ENCODE measurements at places on chromosomes 7 and 10.
A peak's percentile ranks its signal among the peaks of the same experiment; 100 is the strongest.

DNA sequence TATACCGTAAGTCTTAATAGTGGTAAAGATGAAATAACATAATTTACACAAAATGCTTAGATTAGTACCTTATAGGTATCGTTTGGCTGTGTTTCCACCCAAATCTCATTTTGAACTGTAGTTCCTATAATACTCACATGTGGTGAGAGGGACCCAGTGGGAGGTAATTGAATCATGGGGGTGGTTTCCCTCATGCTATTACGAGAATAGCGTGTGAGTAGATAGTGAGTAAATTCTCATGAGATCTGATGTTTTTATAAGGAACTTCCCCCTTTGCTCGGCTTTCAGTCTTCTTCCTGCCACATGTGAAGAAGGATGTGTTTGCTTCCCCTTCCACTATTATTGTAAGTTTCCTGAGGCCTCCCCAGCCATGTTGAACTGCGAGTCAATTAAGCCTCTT lies 426.3 kb upstream of the POT1 start:
- DNase-seq = no peak
- H3K4me3 ChIP-seq = no peak overlapping the region
- H3K27me3 ChIP-seq = no peaks in the 10 kb centered on the region
- no peaks in the 10 kb centered on the region for H3K4me1 ChIP-seq
- H3K27ac ChIP-seq = no peak overlapping the region

- no peak for DNase-seq
- no peak overlapping the region for H3K27ac ChIP-seq
- H3K4me1 ChIP-seq = no peaks in the 10 kb centered on the region
- no peaks in the 10 kb centered on the region for H3K36me3 ChIP-seq
- no peaks in the 10 kb centered on the region for H3K27me3 ChIP-seq
Observed at GRCh38 chr10:94645285-94645684, 38.2 kb upstream of the CYP2C18 start.

DNA sequence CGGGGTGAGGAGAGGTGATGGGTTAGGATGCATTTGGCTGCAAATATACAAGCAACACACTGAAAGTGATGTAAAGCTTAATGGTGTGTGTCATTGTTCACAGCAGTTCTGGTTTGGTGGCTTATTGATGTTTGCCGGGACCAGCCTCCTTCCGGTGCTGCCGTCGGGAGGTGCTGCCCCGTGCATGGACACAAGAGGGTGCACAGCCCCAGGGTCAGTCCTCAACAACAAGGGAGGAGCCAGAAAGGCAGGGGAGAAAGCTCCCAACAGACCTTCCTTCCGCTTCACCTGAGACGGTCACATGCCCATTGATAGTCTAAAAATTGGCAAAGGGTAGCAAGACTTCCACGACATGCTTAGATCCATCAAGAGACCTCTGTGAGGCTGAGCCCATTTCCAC lies 9.5 kb downstream of the RNF32 start:
- no peaks in the 10 kb centered on the region for H3K36me3 ChIP-seq
- no peak overlapping the region for H3K4me3 ChIP-seq
- DNase-seq = no peak
- H3K27ac ChIP-seq = no peak overlapping the region
- no peaks in the 10 kb centered on the region for H3K27me3 ChIP-seq

DNA sequence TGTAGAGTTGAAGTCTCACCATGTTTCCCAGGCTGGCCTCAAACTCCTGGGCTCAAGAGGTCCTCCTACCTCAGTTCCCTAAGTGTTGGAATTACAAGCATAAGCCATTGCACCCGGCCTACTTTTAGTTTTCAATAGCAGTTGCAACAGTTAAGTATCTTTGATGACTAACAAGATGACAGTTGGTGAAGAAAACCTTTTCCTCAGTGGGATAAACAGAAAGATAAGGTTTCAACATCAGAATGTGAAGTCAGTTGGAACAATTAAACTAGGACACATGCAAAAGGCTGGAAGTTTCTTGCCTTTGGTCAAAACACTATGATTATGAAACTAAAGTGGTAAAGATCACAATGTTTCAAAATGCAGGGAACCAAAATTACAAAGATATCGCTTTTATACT lies 169.2 kb downstream of the ZNF438 start:
- H3K4me1 ChIP-seq = no peaks in the 10 kb centered on the region
- no peaks in the 10 kb centered on the region for H3K36me3 ChIP-seq
- no peak overlapping the region for H3K27ac ChIP-seq
- DNase-seq = no peak
- H3K27me3 ChIP-seq = no peaks in the 10 kb centered on the region
- no peak overlapping the region for H3K4me3 ChIP-seq

GRCh38 chr10:131875501-131875900 lies 25.3 kb upstream of the PPP2R2D start:
- no peaks in the 10 kb centered on the region for H3K4me1 ChIP-seq
- no peaks in the 10 kb centered on the region for H3K36me3 ChIP-seq
- no peak for DNase-seq
- peaks cover 77% of the 10 kb centered on the region for H3K27me3 ChIP-seq

DNA sequence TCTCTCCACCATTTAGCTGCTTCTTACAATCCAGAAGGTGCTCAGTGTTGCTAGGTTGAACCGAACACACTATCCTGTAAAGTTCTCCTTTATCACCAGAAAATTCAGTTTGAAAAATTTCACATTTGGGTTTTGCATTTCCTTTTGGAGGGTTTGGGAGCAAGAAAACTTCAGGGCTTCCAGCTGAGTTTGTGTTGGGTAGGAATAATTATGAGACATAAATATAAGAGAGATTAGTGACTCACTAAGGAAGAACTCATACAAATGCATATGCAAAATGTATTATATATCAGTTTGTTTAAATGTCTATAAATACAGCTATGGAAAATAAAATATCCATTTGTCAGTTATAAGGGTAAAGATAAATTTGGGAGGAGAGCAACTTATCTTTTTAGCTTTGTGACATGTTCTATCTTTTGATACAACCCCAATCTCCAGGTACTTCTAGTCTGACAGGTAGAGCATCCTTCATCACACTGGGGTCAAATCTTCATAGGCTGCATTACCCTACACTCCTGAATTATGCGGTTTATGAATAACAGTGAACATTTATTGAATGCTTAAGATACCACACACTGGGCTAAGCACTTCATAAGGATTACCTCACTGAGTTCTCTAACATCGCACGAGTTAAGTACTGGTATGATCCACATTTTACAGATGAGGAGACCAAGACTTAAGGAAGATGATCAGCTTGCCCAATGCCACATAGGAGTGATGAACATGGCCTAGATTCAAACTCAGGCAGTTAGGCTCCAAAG lies 304.4 kb downstream of the SORCS1 start:
- peaks cover 8% of the 10 kb centered on the region for H3K4me1 ChIP-seq
- H3K27ac ChIP-seq = no peak overlapping the region
- H3K4me3 ChIP-seq = no peak overlapping the region
- no peaks in the 10 kb centered on the region for H3K36me3 ChIP-seq
- no peaks in the 10 kb centered on the region for H3K27me3 ChIP-seq

GRCh38 chr7:98910427-98910826 lies 32.1 kb downstream of the TRRAP start:
- peaks cover 21% of the 10 kb centered on the region for H3K36me3 ChIP-seq
- H3K4me3 ChIP-seq = no peak overlapping the region
- no peaks in the 10 kb centered on the region for H3K4me1 ChIP-seq
- no peaks in the 10 kb centered on the region for H3K27me3 ChIP-seq
- H3K27ac ChIP-seq = no peak overlapping the region
- no peak for DNase-seq

- H3K27ac ChIP-seq = no peak overlapping the region
- no peaks in the 10 kb centered on the region for H3K36me3 ChIP-seq
- no peak for DNase-seq
- H3K4me3 ChIP-seq = no peak overlapping the region
- peaks cover 66% of the 10 kb centered on the region for H3K27me3 ChIP-seq
- H3K4me1 ChIP-seq = no peaks in the 10 kb centered on the region
Observed at GRCh38 chr7:155449869-155450557, 7.9 kb upstream of the EN2 start.

- no peaks in the 10 kb centered on the region for H3K4me1 ChIP-seq
- DNase-seq = no peak
- no peaks in the 10 kb centered on the region for H3K36me3 ChIP-seq
- H3K27me3 ChIP-seq = no peaks in the 10 kb centered on the region
- H3K27ac ChIP-seq = no peak overlapping the region
Observed at GRCh38 chr7:146424084-146424483, 307.5 kb downstream of the CNTNAP2 start.

DNA sequence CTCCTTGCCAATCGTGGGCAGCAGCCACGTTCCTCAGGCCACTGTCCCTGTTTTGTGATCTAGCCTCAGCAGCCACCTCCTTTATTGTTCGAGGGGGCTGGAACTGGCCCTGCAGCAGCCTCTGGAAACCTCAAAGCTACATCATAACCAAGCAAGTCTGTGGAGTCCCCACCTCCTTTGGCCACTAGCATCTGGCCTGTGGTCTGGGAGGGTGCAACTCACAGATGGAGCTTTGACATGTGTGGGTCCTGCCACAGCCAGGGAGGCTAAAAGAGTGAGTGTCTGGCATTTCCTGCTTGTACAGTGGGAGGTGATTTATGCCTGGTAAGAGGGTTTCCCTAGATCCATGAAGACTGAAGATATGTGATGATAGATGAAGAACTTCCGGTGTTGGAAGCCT lies 32.3 kb upstream of the NUB1 start:
- no peaks in the 10 kb centered on the region for H3K4me1 ChIP-seq
- H3K27ac ChIP-seq = no peak overlapping the region

- H3K4me1 ChIP-seq = peaks cover 8% of the 10 kb centered on the region
- no peak for DNase-seq
- no peaks in the 10 kb centered on the region for H3K36me3 ChIP-seq
- no peak overlapping the region for H3K27ac ChIP-seq
Observed at GRCh38 chr10:18606051-18606695, 45.2 kb downstream of the NSUN6 start.

DNA sequence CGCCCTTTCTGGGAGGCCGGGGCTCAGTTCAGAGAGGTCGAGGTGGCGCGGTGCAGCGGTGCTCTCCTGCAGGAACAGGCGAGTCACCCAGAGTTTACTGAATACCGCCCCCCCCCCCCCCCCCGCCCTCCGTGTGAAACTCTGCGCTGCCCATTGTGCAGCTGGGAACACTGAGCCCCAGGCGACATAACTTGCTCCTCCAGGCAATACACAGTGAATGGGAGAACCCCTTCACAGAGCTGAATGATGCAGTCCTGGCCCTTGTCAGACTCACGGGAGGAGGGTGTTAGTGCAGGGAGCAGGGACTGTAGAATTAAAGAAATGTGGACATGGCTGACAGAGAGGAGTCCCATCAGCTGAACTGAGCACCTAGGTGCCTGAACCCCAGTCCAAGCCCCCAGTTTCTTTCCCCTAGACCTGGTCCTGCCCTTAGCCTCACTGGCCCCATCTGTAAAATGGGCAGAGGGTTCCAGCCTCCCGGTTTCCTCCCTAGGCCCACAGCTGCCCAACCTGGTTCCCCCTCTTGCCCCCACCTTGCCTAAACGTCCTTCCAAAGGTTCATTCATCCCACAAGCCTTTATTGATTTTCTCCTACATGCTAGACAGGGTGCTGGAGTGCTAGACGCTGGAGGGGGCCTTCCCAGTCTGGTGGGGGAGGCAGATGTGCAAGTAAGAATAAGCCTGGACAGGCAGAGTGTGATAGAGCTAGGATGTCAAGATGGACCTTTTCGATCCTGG lies 869 bp upstream of the LOXL4 start:
- 0 out of 2 replicates have a peak, but pooled peaks cover 4% of the 10 kb centered on the region for H3K4me1 ChIP-seq
- H3K27me3 ChIP-seq = no peaks in the 10 kb centered on the region
- no peak for DNase-seq
- H3K36me3 ChIP-seq = no peaks in the 10 kb centered on the region

DNA sequence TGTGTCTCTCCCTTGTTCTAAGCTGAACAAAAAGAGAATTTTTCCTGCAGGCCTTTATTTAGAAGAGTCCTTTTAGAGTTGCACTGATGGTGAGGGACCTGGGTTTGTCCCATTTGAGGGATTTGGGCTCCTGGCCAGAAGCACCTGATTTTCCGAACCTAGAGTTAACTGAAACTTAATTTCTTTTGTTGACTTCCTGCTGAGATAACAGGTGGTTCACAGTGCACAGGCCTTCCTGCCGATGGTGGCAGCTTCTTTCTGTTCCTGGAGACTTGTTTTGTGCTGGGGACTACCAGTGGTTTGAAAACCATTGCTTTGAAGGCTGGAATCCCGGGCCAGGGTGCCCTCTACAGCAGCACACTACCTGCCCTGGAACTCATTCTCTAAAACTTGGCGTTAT lies 99.2 kb downstream of the SUGCT start:
- no peaks in the 10 kb centered on the region for H3K27me3 ChIP-seq
- peak overlapping the region; percentile 46 for H3K27ac ChIP-seq
- no peak overlapping the region for H3K4me3 ChIP-seq
- H3K36me3 ChIP-seq = no peaks in the 10 kb centered on the region

DNA sequence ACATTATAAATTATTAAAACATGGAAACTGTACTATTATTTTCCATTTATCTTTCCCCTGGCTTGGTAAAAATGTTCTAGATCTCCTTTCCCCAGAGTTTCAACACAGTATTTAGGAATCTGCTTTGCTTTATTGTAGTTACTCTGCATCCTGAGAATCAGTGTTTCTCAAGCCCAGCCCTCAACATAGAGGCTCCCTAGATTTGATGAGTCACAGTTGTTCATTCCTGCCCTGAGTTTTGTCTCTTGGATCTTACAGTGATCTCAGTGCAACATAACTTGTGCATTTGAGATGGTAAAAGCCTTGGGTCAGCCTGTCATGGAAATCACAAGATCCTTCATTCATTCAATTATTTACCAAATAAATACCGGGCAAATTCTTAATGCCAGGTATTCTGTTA lies 63.0 kb downstream of the VAX1 start:
- no peak for DNase-seq
- H3K4me1 ChIP-seq = no peaks in the 10 kb centered on the region
- no peaks in the 10 kb centered on the region for H3K27me3 ChIP-seq
- H3K36me3 ChIP-seq = no peaks in the 10 kb centered on the region
- no peak overlapping the region for H3K4me3 ChIP-seq
- no peak overlapping the region for H3K27ac ChIP-seq

DNA sequence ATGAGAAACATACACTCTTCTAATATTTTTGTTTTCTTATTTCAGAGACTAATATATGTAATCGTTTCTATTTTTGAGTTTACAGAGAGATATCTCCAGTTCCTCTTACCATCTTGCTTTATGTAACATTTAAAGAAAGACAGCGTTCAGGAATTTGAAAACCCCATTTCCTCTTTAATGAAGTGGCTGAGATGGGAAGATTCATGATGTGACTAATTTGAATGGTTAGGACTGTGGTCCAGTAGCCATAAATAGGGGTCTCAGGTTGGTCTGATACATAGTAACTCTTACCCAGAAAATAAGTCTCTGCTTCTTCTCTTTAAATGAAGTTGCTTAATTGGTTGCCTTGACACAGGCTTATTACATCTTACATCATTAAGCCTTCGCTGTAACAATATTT lies 6.9 kb downstream of the KMT2E start:
- H3K4me3 ChIP-seq = no peak overlapping the region
- no peaks in the 10 kb centered on the region for H3K36me3 ChIP-seq
- no peaks in the 10 kb centered on the region for H3K27me3 ChIP-seq
- peaks cover 28% of the 10 kb centered on the region for H3K4me1 ChIP-seq
- no peak for DNase-seq

- peaks cover 9% of the 10 kb centered on the region for H3K36me3 ChIP-seq
- H3K4me3 ChIP-seq = no peak overlapping the region
- no peak overlapping the region for H3K27ac ChIP-seq
- H3K27me3 ChIP-seq = no peaks in the 10 kb centered on the region
- DNase-seq = no peak
Observed at GRCh38 chr10:131938681-131939080, 37.9 kb downstream of the PPP2R2D start.
